Esophagus mucosa (tissue), 1 donor: ENCODE measurements at places on chromosomes 6 and 20. TPM values are rescaled to one million over a fixed set of nuclear protein-coding genes. Genes with fewer than 3 reads are reported as not detected.

DNA sequence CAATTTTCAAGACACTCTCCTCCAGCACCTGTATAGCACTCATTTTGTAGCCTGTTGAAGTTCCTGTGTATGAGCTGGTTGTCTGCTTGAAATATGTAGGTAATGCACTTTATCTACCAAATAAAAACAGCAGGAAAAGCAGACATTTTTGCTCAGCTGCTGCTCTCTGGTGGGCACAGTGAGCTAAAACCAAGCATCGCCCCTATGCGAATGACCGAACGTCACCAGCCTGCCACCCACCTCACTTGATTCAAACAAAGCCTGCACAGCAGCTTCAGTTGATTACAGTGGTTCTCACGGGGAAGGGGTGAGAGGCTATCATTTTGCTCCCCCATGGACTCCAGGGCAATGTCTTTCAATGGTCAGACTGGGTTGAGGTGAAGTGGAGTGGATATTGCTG lies 185.7 kb downstream of the SASH1 start:
- no peak for ATAC-seq

DNA sequence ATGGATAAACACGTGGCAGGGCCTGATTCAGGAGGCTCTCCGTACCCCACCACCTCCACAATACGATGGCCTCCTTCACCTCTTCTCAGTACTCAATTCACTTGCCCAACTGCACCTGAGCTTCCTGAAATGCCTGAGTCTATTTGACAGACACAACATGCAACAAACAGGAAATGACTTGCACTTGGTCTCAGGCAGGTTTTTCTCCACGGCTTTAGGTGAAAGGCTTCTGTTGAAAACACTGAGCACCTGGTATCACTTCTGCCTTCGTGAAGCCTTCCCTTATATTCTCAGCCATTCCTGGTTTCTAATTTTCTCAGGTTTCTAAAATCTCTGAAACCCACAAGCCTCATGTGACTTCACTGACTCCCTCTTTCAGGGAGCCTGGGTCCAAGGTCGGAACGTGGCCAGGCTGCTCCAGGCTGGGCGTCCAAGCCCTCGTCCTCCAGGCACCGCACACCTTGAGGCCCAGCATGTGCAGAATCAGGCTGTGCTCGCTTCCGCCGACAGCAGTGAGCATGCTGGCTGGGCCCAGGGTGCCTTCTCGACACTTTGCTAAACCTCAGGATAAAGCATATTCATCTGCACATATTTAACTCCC lies 34.7 kb downstream of the TAF4 start:
- peak; percentile 58 for ATAC-seq

DNA sequence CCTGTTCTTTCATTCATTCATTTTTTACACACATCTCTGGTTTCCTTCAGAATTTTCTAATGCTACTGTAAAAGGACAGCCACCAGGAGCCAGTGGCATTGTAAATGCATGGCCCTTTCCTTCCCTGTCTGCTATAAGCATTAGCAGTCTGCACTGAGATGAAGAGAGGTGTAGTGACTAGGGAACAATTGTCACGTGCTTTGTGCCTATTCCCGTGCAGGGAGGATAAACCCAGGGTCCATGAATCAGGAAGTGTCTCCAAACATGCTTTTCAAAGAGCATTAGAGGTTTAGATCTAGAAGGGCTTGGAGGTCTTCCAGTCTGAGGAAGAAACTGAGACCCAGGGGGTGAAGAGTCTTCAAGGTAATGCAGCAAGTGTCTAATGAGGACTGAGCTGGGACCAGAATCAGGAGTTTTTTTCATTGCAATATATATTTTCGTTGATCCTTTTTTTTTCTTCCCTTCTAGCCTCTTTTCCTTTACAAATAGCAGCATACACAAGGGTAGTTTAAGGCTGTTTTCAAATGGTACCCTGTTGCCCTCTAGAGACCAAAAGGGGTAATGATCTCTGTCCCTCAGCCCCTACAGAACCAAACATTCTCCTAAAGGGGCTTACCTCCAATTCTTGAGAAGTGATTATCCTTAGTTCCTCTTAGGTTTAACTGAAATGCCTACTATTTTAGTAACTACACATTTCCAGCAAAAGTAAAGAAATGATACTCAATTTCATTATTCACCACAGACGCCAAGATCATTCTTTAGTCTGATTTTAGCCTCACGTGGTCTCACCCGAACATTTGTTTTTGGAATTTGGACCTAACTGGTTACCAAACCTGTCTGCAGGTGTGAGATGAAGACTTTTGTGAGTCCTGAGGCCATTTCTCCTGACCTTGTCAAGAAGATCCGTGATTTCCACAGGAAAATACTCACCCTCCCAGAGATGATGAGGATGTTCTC lies 6.6 kb downstream of the TRIM15 start:
- ATAC-seq = peak; percentile 66

The PHACTR3 gene
- not detected for total RNA-seq

The RGL2 gene
- 55.8 TPM for total RNA-seq

DNA sequence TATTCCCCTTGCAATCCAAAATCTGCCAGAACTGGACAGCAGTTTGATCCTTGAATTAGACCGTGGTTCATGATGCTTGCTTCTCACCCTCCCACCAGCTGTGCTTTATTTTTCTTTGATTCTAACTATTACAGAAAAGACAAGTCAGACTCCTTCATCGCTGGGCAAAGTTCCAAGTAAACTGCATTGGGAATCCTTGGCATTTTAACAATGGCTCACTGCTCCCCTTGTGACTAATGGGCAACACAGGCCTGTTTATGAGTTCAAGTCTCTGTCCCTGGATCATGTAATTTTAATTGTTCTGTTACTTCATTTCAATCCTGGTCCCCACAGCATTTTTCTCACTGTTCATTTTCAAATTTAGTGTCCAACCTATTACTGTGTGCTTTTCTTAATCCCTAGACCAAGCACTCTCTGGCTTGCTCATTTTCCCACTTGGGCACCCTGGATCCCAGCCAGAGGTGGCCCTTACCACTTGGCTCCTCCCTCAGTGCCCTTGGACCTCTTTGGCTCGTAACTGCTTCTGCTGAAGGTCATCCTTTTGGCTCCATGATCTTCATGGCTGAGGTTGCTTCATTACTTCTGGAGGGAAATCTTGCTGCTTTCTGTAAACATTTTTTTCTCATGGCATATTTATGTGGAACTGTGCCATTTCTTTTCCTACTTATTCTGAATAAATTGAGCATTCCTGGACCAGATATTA lies 32.8 kb downstream of the PSMB9 start:
- ATAC-seq = no peak

The ARFGEF3 gene
- total RNA-seq = 1.2 TPM

The CST5 gene
- total RNA-seq = not detected

DNA sequence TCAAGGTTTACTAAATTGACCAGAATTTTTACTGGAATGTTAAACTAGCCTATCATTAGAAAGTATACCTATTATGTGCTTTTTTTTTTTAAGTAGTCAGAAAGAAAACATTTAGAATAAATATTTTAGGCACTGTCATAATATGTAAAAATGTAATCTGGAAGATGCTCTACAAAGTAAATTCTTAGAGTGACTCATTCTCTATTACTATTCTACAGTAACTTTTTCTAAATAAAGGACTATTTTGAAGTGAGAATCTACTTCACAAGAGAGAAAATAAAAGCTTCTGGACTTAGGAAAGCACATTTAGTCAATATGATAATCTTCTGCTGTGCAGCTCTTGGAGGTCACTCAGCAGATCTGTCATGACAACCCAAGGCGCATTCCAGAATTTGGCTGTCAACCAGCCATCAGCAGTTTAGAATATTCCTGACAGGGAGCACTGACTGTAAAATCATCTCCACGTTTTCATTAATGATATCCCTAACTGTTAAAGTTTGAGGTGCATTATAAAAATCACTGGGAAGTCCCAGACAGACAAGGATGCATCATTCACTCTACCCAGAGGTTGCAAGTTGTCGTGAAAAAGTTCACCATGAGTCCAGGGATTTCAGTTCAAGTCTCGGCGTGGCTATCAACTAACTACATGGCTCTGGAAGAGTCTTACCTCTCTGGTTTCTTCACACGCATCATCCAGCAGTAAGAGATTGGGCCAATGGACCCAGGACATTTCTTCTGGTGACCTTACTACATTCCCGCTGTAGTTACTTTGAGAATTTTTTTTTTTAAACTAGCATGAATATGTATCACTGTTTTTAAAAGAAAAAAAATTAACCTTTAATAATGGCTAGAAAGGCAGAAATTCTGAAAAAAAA lies 374.9 kb downstream of the GJA1 start:
- no peak for ATAC-seq

The C2 gene
- total RNA-seq = 2.9 TPM

GRCh38 chr20:3797592-3798372 lies 1.7 kb downstream of the CDC25B start:
- ATAC-seq = peak; percentile 52

DNA sequence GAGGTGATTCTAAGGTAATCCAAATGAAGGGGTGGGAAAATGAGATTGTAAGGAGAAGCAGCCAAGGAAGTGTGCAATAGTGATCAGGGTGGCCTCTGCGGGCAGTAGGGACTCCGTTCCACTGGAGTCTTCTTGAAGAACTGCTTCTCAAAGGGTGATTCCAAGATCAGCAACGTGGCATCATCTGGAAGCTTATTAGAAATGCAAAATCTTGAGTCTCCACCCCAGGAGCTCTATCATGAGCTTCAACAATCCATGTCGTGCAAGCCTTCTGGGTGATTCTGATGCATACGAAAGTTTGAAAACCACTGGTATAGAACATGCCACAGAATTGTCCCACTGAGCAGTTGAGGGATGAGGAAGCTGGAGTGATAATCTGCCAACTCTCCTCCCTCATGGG lies 31.4 kb downstream of the SCP2D1 start:
- ATAC-seq = no peak
